IMR-90 (cell line): ENCODE measurements at places on chromosomes 16 and 17. TPM values are rescaled to one million over a fixed set of nuclear protein-coding genes. Genes with fewer than 3 reads are reported as not detected.

GRCh38 chr16:149024-149660, 3.3 kb upstream of the HBZ start:
- peak; percentile 52 for DNase-seq

DNA sequence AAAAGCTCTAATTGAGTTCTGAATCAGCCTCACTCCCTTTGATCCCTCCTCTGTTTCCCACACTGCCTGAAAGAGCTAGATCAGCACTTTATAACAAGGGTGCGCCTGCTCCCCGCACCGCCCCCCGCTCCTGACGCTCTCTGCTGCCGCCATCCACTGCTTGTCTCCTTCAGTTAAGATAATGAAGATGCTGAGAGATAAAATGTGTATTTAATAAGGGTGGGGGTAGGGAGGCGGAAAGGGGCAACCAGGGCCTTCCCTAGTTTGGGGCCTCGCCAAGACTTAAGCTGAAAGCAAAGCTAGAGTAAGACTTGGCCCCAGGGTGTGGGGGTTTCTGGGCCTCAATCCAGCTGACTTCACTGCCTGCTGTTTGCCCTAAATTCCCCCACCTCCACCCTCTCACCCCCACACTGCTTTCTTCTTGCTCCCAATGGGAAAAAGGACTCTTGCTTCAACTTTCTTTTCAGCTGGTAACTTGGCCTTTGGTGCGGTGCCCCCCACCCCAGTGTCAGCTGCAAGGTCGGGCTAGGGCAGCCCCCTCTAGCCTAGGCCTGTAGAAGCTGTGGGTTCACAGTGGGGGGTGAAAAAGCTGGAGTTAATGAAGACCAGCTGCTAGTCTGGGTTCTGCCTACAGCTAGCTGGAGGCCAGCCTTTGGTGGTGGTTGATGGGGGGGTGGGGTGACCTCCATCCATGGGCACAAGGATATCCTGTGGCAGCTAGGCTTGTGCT, 1.8 kb upstream of the RARA start:
- DNase-seq = no peak

The TMEM114 gene
- total RNA-seq = not detected in 2 replicates

GRCh38 chr17:56314026-56314425, 160.8 kb downstream of the ANKFN1 start:
- DNase-seq = peak; percentile 11

DNA sequence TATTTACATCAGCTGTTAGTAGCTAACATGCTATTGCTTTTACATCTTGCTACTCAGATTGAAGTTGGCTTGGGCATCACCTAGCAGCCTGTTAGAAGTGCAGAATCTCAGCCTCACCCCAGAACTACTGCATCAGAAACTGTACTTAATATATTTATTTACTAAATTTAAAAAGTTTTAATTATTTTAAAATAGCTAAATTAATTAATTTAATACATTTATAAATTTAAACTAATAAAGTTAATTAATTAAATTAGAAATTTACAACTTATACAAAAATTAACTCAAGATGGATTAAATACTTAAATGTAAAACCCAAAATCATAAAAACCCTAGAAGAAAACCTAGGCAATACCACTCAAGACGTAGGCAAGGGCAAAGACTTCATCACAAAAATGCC, 38.9 kb upstream of the GNA13 start:
- DNase-seq = no peak

GRCh38 chr16:58338205-58338604, 43.4 kb upstream of the PRSS54 start:
- no peak for DNase-seq

DNA sequence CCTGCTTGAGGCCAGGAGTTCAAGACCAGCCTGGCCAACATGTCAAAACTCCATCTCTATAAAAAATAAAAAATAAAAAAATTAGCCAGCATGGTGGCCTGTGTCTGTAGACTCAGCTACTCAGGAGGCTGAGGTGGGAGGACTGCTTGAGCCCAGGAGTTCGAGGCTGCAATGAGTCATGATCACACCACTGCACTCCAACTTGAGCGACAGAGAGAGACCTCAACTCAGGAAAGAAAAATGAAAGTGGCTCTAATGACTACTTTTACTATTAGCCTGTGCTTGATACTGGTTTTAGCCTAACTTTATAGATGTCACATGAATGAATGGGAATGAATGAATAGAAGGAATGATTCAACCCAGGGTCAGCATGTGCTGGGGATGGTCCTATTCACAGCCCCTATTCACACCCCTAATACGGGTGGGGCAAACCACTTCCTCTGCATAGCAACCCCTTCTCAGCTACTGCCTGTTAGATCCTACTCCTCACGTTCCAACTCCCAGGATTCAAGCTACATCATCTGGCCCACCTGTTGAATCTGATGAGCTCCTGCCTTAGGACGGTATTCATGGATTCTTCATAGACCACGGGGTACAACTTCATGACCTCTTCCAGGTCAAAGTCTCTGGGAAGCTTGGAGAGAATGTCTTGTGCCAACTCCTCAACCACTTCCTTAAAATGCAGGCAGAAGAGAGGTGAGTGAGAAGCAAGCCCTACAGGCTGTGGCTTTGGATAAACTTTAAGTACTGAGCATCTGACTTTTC, 40.5 kb downstream of the LYRM1 start:
- no peak for DNase-seq

The CACNA1H gene
- total RNA-seq = 1.6 and 1.7 TPM in 2 replicates

The FAHD1 gene
- total RNA-seq = 85.8 and 85.9 TPM in 2 replicates

DNA sequence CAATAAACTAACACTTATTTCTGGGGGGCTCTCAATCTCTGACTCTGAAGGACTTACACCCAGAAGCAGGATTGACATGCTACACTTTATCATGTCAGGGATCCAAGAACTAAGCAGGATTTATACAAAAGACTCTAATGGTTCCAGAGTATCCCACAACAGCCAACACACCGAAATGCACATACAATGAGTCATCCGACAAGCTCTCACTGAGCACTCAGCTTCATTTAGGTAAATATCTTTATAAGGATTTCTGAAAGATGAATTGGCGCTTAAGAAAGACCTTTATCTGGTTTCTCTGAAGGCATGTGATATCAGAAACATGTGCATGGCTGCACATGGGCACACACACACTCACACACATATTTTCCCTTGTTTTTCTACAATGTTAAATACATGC, 77.2 kb downstream of the TOX3 start:
- no peak for DNase-seq

GRCh38 chr16:58299757-58300349, 5.0 kb upstream of the PRSS54 start:
- peak; percentile 5 for DNase-seq

DNA sequence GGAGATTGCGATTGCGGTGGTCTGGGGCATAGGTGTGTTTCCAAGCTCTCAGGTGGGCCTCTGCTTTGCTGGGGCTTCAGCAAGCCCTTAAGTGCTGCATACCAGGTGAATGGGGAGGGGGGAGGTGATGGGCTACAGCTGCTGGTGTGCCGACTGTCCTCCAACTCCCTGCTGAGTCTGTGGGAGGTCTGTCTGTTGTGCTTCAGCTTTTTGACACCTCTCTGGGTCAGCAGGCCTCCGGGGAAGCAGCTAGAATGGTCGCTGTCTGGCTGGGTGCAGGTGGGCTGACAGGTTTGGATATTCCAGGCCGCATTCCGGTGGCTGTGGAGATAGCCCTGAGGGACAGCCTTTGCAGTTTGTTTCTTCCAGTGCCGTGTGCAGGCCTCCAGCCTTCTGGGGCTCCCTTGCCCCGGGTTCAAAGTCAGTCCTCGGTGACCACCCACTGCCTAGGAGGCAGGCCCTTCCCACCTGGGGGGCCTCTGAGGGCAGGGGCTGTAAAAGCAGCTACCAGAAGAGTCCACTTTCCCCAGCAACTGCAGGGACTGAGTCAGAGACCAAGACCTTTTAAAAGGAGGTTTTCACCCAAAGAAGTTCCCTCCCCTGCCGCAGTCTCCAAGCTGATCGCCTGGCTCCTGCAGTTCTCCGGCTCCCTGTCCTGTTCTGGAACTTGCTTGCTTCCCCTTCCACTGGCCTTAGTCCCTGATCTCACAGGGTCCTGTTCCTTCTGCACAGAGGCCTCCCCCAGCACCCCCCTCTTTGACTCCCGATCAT, 2.0 kb upstream of the TTYH2 start:
- no peak for DNase-seq

DNA sequence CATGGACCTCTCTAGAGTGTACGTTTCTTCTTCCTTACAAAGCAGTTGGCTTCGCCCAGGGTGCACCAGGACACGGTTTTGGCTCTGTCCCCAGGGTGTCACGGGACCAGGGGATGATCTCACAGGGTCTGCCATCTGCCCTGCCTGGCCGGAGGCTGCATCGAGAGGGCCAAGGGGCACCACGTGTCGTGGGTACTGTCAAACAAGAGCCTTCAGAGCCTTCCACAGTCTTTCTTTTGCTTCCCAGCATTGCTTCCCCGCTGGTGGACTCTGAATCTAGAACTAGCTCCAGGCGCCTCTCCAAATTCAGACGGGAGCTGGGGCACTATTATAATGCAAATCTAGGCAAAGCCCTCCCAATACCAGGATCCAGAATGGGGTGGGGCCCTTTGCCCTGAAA, 47.9 kb downstream of the MAPT start:
- no peak for DNase-seq

GRCh38 chr16:769184-769784, 8.8 kb downstream of the MSLN start:
- no peak for DNase-seq

The HOXB1 gene
- total RNA-seq = not detected in 2 replicates

The MYO15B gene
- total RNA-seq = 0.18 TPM in 1 of 2 replicates, not detected in the other

DNA sequence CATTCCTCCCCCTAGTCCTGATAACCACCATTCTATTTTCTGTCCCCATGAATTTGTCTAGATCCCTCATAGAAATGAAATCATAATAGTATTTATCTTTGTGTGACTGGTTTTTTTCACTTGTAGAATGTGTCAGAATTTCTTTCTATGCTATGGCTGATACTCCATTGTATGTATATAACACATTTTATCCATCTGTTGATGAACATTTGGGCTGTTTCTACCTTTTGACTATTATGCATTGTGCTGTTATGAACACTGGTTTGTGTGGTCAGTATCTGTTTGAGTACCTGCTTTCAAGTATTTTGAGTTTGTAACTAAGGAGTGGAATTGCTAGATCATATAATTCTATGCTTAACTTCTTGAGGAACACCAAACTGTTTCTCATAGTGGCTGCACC, 16.0 kb upstream of the DRG2 start:
- DNase-seq = no peak

GRCh38 chr17:76151896-76152454, 10.9 kb upstream of the FOXJ1 start:
- no peak for DNase-seq

- DNase-seq = peak; percentile 28
Observed at GRCh38 chr16:56549744-56550385, 15.0 kb upstream of the MT4 start.

The ZSCAN10 gene
- not detected in 2 replicates for total RNA-seq

The CDH15 gene
- total RNA-seq = 0.18 and 0.28 TPM in 2 replicates

The ABI3 gene
- 1.1 TPM in 2 replicates for total RNA-seq

The SLC6A4 gene
- under 0.01 TPM in 1 of 2 replicates, not detected in the other for total RNA-seq

The ATP6V0A1 gene
- total RNA-seq = 18.8 and 23.6 TPM in 2 replicates

DNA sequence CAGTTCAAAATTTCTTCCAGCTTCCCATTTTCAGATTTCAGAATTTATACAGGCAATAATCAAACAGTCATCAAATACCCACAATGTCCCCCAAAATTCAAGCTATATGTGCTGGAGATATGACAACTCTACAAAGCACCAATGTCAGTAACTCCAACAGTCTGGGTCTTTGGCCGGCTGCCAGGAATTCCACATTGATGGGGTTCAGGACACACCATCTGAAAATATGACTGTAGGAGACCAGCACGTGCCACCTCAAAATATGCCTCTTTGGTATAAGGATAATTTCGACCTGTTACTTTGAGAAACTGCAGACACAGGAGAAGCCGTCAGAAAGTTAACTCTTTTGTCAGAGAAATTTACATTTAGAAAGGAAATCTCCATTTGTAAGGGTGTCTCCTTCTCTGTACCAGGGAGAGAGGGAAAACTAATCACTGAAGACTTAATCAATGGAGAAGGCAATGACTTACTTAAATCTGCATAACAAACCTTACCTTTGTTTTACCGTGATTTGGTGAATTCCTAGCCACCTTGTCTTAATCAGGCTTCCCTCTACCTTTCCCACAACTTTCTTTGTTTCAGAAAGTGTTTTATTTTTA, 594.3 kb upstream of the CDH5 start:
- no peak for DNase-seq

DNA sequence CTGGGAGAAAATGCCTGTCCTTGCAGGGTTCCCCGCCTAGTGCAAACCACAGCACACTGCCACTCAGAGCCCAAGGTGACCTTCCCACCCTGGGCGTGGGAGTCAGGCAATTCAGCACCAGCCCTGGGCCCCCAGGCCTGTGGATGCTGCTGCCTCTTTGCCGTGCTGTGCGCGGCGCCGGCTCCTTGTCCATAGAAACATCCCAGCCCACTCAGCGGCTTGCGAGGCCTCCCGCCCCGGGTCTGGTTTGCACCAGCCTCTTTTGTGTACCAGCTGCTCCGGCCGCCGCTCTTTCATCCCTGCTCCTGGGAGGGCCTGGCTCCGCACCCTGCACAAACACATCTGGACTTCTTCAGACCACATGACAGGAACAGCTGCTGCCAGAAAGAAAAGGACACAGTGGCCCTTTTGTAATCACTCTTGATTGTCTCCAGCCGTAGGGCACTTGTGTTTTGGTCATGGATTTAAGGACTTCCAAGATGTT, 75.4 kb upstream of the SDK2 start:
- no peak for DNase-seq

- no peak for DNase-seq
Observed at GRCh38 chr16:29736764-29737163, 9.0 kb downstream of the C16orf54 start.

GRCh38 chr17:59899099-59899498, 6.2 kb downstream of the RPS6KB1 start:
- no peak for DNase-seq

GRCh38 chr16:2474877-2475412, at the start of gene TBC1D24:
TSS of gene TBC1D24 (plus strand) at chr16:2475127. CDS start at chr16:2496149, 21,022 bp downstream.
- peak; percentile 72 for DNase-seq

DNA sequence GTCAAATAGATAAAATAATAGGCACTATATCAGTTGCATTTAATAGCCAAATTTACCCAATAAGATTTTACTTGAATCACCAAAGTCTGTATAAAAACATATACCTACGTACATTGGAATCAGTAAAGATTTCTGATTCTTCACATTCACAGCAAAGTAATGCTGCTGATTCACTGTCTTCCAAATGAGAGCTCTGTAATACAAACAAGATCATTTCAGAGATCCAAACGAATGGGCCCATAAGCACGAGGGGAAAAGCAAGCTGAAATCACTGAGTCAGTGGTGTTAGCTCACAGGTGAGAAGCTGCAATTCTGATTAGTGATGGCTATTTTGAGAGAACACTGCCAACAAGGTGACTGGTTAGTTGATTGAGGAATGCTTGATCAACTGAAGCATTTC, 81.3 kb downstream of the SSH2 start:
- peak; percentile 81 for DNase-seq

GRCh38 chr16:77896415-77897128, 108.2 kb downstream of the VAT1L start:
- no peak for DNase-seq

The VTN gene
- total RNA-seq = under 0.01 and 0.18 TPM in 2 replicates

GRCh38 chr16:46718214-46718613, 28.8 kb downstream of the ORC6 start:
- DNase-seq = peak; percentile 24

- no peak for DNase-seq
Observed at GRCh38 chr16:23948949-23949411, 113.2 kb downstream of the PRKCB start.
